ENCODE measurements at places on chromosomes 4 and X.

GRCh38 chr4:122747883-122748282 is 15.4 kb downstream of the BBS12 start:
- DNase-seq, result no peak

- DNase-seq, result no peak
These were observed 147.9 kb upstream of the FGF13 start for GRCh38 chrX:138859421-138859820.

DNA sequence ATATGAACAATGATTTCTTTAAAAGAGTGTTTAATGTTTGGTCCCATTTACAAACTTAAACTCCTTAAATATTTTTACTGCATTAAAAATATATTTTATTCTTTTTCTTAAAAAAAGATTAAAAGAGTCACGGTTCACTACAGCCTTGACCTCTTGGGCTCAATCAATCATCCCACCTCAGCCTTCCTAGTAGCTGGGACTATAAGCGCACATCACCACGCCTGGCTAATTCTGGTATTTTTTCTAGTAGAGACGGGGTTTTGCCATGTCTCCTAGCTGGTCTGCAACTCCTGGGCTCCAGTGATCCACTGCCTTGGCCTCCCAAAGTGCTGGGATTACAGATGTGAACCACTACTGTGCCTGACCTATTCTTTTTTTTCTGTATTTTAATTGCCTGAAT is 104.7 kb upstream of the TLR2 start:
- DNase-seq, result no peak

GRCh38 chr4:40395166-40395900 is 60.2 kb downstream of the CHRNA9 start:
- no peak for DNase-seq

DNA sequence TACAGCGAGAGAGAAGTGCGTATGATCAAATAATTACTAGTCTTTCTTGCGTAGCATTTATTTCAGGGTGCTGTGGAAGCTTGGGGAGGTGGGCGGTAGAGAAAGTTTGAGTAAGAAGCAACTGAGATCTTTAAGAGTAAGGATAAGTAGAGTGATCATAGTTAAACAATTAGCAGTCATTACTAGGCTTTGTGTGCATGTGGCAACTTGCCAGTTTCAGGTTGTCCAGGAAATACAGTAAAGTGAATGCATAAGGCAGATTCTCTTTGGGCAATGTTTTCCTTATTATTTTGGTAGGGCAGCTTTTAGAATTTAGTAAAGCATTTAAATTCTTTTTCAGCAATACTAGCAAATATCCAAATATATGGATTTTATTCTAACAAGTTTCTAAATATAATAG is 57.0 kb downstream of the HPGDS start:
- DNase-seq, result no peak

DNA sequence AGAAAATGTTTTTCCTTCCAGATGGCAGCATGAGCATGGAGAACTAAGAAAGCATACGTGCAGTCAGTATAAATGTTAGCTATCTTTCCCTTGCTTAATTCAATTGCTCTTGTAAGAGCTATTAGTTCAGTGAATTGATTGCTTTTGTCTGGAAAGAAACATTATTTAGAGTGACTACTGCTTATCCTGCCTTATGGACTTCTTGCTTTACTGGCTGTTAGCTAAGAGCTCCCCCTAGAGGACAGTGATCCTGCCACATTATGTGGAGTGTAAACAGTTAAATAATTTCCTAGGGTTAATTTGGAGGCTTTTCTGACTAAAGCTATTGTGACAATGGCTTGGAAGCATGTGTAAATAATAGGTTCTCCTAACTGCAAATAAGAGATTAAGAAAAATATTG is 1402.4 kb downstream of the FAM133A start:
- DNase-seq, result no peak

GRCh38 chr4:136737066-136737465 is 795.2 kb downstream of the PCDH18 start:
- DNase-seq, result no peak

- no peak for DNase-seq
These were observed 81.5 kb downstream of the ATP10D start for GRCh38 chr4:47566566-47566965.

GRCh38 chrX:19293606-19294325 is 50.0 kb upstream of the PDHA1 start:
- no peak for DNase-seq

- DNase-seq, result no peak
These were observed 107.6 kb downstream of the PDLIM5 start for GRCh38 chr4:94559351-94559806.

DNA sequence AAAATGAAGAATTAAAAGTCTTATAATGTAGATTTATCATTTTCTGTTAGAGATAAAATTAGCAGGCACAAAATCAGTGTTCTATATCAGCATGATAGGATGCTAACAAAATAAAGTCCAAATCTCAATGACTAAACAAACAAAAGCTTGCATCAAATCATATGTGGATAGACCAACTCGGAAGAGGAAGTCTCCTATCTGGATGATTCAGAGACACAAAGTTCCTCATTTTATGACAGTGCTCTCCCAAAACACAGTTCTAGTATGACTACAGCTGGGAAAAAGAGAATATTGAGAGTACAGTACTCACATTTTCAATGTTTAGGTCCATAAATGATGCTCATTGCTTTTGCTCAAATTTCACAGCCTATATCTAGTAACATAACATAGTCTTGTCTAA is 376.1 kb upstream of the CTSO start:
- no peak for DNase-seq

GRCh38 chr4:8834681-8835220 is 36.9 kb downstream of the HMX1 start:
- no peak for DNase-seq

DNA sequence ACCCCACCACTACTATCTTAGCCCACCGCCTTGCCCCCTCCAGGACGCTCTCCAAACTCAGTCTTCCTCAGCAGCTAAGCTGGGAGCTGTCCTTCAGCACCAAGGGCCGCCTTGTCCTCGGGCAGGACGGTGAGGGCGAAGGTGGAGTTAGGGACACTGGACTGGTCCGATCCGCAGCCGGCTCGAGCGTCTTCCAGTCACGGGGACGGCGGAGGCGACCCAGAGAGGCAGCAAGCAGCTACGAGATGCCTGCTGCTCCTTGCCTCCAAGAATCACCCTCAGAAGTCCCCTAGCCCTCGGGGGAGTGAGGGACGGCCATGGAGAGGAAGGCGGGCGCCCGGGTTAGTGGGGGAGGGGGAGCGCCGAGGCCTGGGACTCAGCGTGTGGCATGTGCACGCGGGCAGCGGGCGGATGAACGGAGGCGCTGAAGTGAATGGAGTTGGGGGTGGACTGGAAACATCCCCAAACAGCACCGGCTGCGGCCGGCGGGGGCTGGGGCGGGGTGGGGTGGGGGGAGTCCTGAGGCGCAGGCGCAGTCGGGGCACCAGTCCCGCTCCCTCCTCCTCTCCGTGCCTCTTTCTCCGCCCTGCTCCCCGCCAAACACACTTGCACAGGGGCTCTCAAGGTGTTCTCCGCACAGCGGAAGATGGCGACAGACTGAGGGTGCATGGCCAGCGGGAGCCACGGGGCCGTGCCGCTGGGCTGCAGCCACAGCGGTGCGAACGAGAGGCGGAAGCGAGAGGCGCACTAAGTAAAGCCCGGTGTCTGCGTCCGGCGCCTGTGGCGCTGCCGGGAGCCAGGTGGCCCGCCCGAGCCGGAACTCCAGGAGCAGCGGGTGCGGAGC is at the start of gene NALF2:
TSS of gene NALF2 (plus strand) at position 545 of the 844 bp plus-strand sequence. CDS start 957 bp downstream, outside the sequence.
- DNase-seq, result peak; percentile 3

DNA sequence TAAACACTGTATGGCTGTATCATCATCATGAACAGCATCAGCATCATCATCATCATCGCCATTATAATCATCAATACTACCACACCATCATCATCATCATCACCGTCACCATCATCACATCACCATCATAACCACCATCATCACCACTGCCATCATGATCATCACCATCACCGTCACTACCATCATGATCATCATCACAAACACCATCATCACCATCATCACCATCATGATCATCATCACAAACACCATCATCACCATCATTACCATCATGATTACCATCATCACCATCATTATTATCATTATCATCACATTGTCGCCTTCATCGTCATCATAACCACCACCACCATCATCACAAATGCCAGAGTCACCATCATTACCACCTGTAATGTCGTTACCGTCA is 1196.9 kb downstream of the NLGN4X start:
- DNase-seq, result no peak

DNA sequence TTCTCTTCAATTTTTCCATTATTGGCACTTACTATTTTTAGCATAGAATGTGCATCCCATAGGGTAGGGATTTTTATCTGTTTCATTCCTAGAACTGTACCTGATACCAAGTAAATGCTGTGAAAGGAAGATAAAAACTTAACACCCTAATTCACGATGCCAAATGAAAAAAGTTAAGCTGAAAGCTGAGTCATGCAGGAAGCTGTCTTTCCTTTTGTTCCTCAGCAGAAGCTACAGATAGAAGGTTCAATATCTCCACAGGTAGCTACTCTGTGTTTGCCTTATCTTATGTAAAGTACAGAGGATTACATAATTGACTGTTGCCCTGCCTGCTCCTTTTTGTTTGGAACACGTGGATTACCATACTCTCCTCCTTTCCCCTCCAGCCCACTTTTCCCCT is 77.0 kb downstream of the LRP2BP start:
- DNase-seq, result no peak

DNA sequence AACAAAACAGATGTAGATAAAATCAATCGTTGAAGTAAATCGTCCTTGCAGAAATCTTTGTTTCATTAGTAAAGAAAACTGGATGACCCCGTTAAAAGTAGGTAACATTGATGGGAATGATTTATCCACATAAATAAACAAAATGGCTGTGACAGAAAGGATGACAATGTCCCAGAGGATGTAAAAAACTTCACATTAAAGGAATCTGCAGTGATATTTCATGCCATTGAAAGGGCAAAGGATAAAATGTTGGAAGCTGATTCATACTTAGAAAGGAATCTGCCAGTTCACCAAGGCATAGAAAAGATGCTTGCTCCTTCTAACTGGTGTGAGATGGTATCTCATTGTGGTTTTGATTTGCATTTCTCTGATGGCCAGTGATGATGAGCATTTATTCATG is 24.2 kb upstream of the EPGN start:
- DNase-seq, result no peak

GRCh38 chrX:55088795-55089489 is at the start of gene PAGE2:
TSS of gene PAGE2 (plus strand) at chrX:55089018. CDS start at chrX:55090021, 1,003 bp downstream.
- no peak for DNase-seq

DNA sequence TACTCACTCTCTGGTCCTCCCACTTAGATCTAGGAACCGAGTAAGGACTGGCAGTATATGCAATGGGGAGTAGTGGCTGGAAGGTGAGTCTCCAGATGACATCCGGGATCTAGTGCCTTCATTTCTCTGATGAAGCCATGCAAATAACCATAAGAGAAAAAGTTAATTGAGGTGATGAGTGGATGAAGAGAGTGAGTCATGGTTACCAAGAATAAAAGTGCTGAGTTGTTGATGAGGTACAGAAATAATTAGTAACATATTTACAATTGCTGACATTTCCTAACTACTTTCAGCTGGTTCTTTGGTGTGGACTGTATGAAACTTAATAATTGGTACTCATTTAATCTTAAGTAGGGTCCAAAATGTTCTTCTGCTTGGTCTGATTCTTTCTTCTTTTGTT is 146.7 kb upstream of the PITX2 start:
- DNase-seq, result no peak

- DNase-seq, result no peak
These were observed 56.3 kb downstream of the ENOX2 start for GRCh38 chrX:130846746-130847145.

- DNase-seq, result no peak
These were observed 19.2 kb upstream of the PLCXD1 start for GRCh38 chrX:261919-262352.

- no peak for DNase-seq
These were observed 146.6 kb downstream of the PPA2 start for GRCh38 chr4:105327222-105327621.

DNA sequence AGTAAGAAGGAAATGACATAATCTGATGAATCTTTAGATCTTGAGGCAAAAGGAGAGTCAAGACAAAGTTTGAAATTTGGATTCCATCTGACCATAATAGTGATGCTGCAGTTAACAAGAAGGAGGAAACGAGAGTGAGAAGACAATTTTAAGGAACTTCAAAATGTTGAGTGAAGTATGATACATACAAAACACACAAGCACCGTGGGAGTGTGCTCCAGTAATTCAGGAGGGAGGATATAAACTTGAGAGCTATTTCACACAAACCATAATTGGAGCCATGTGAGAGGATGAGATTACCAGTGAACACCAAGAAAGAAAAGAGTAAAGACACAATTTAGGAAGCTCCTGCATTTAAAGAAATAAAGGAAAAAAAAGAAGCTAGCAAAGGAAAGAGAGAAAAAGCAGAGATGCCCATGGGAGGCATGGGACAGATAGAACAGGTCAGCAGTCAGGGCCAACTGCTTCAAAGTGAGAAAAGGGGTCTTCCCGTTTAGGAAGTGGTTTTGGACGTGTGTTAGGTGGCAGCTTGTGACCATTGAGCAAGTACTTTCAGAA is 150.7 kb upstream of the SLC7A11 start:
- DNase-seq, result no peak

- DNase-seq, result no peak
These were observed 1870.5 kb upstream of the TENM3 start for GRCh38 chr4:180372691-180373090.

- no peak for DNase-seq
These were observed 57.3 kb downstream of the SEPTIN11 start for GRCh38 chr4:77006753-77007353.

Measured in stimulated activated CD4-positive, alpha-beta T cell treated with anti-CD3 and anti-CD28 coated beads, TNF-alpha, amount 100 ng/mL, for 4 hours (primary cell).